ENCODE measurements at places on chromosomes 12 and 14.
A peak's percentile ranks its signal among the peaks of the same experiment; 100 is the strongest.

GRCh38 chr12:32788405-32788804 lies 32.7 kb upstream of the YARS2 start:
- no peak for DNase-seq

DNA sequence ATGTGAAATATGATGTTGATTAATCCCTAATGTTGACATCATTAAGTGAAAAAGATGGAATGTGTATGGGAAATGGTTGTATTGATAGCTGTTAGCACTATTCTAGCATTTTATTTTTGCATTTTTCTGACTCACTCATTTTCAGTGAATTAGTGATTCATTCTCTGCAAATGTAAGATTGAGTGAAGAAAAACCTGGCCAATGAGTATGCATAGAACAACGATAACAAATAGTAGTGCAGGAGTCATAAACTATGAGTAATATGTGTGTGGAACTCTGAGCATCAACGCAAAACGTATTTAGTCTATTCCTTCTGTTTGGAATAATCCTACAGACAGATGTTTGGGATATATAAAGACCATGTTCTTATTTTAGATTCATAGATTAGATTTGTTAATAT lies 76.3 kb upstream of the RTL1 start:
- peak; percentile 11 for DNase-seq

- DNase-seq, result no peak
Observed at GRCh38 chr12:31599053-31599452, 8.1 kb upstream of the DENND5B start.

DNA sequence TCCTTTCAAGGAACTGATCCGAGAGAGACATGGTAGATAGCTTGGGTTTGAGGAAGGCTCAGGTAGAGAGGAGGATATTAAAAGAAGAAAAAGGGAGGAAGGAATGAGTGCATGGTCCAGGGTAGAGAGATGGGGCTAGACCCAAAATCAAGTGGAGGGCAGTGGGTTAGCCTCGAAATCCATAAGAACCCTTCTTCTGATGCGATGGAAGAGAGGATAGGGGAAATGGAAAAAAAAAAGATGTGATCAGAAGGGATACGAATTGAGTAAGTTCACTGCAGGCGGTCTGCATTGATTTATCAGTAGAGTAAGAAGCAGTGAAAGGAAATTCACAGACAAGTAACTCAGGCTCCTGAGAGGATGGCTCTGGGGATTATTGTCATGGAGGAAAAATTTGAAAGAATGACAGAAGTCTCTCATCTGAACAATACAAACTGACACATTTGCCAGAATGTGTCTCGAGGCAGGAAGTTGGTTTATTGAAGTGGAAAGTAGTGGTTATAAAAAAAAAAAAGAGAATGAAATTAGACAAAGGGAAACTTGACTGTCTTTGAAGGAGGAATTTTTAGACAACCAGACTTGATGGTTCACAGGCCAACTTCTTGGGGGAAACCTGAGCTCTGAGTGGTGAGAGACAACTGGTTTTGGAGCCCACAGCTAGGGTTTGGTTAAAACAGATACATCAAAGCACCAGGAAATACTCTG lies 10.2 kb downstream of the PPFIBP1 start:
- DNase-seq, result no peak

- DNase-seq, result peak; percentile 5
Observed at GRCh38 chr14:76257111-76257803, 105.5 kb downstream of the GPATCH2L start.

- DNase-seq, result no peak
Observed at GRCh38 chr14:48350971-48351370, 675.6 kb upstream of the MDGA2 start.

- peak; percentile 57 for DNase-seq
Observed at GRCh38 chr12:131825146-131825892, 2.9 kb upstream of the MMP17 start.

GRCh38 chr12:115072712-115073111 lies 388.7 kb upstream of the TBX3 start:
- DNase-seq, result no peak

- DNase-seq, result no peak
Observed at GRCh38 chr12:6791931-6792520, 2.7 kb downstream of the CD4 start.

DNA sequence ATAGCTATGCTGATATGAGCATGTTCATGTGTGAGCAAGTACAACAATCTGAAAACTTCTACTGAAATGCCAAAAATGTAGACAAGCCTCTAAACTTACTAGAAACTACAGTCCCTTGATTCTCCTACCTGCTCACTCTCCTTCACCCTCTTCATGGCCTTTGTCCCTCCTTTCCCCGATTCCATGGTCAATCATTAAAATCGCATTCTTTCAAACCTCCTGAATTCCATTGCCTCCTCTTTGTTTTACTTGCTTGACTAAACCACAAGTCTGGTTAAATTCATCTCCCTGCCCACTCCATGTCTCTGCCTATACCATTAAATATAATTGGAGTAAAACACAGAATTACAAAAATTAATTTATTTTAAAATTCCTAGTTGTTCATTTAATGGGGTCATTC lies 33.0 kb upstream of the SSTR1 start:
- no peak for DNase-seq

GRCh38 chr14:54652188-54652587 lies 85.3 kb downstream of the SAMD4A start:
- peak; percentile 96 for DNase-seq

- no peak for DNase-seq
Observed at GRCh38 chr12:104709692-104710435, 248.2 kb downstream of the SLC41A2 start.

GRCh38 chr12:105399428-105400081 lies 69.1 kb downstream of the C12orf75 start:
- no peak for DNase-seq

DNA sequence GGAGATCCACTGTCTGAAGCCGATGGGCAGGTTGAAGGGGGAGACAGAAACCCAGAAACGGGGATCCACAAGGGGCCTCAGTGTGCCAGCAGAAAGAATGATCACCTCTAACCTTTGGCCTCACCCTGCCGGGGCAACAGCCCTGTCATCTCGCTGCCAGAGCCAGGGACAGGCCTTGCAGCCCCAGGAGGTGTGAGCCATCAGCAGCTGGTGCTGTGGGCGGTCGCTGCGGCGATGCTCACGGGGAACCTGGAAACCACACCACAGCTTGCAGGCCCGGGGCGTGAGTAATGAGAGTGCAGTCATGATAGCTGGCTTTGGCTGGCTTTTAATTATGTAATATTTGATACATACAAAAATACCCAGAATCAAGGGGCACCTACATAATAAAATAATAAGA lies 4.7 kb upstream of the TTC7B start:
- DNase-seq, result no peak

DNA sequence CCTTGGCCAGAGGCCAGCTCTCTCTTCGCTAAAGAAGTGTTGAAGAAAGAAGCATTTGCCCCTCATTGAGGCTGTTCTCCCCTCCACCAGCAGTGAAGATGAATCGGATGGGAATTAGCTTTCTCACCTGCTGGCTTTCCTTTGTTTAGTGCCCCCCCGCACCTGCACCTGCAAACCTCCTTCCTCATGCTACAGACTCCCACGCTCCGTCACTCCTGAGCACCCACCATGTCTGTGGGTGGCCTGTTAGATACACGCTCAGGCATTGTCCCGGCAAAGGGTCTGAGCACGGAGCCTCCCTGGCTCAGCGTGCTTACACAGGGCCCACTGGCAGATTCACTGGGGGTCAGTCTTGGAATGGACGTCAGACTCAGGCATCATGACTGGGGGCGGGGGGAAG lies 121.6 kb downstream of the GLT1D1 start:
- DNase-seq, result no peak

- DNase-seq, result no peak
Observed at GRCh38 chr12:124392271-124392666, 97.4 kb downstream of the RFLNA start.

DNA sequence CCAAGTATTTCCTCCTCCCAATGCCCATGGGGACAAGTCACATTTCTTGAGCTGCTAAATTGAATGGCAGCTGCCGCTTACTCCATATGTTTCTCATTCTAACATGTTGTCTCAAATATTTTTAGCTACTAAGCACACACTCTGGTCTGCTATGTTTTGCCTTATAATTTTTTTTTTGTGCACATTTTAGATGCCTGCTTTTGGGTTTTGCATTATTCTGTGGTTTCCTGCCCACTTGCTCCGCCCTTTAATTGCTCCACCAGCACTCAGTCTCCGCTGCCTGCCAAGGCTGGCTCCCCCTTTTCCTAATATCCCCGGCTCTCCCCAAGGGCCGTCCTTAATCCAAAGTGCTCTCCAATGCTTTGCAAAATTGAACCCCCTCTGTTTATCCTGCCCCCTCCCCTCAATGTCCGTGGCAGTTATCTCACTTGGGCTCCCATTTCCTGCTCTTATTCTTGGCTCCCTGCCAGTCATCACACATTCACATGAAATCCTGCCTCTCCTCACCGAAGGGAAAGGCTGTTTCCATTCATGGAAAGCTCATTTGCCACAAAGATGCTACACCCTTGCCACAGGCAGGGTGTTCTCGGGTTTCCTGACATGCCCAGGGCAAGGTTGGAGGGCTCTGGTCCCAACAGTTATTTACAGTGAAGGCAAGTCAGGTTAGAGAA lies 79.4 kb downstream of the C12orf75 start:
- peak; percentile 16 for DNase-seq

GRCh38 chr12:116415408-116416108 lies 138.1 kb upstream of the MED13L start:
- no peak for DNase-seq

DNA sequence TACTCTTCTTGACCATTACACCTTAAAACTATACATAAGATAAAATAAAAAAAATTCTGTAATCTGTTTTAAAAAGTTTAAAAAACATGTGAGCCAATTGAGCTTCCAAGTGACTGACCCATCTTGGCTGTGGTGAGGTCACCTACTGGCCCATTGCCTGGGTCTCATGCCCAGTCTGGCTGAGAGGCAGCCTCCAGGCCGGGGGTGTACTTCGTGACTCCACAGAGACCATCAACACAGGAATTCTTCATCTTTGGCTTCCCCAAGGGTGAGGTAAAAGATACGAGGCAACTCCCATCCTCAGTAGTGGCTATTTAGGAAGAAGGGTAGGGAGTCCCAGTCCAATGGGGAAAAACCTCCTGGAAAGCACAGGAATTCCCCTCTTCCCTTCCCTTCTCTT lies 113.2 kb downstream of the APAF1 start:
- no peak for DNase-seq

GRCh38 chr14:74518221-74518620 lies 24.7 kb downstream of the ISCA2 start:
- DNase-seq, result no peak

DNA sequence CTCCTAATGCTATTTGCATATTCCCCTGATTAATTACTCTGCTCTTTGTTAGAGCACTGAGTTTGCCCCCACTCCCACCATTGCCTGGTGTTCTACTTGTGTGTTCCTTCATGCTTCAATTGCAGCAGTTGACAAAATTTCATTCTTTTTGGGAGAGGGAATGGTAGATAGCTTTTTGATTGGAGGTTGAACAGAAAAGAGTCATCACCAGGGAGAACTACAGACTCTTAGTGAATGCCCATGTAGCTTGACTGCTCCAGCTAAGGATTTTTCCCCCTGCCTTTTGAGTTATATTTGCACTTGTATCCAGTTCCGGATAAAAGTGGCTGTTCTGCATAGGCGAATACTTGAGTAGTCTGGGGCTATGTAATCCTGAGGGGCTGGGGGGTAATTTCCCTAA lies 183.9 kb downstream of the ETNK1 start:
- DNase-seq, result no peak

- DNase-seq, result no peak
Observed at GRCh38 chr14:99040052-99040451, 231.9 kb downstream of the BCL11B start.

DNA sequence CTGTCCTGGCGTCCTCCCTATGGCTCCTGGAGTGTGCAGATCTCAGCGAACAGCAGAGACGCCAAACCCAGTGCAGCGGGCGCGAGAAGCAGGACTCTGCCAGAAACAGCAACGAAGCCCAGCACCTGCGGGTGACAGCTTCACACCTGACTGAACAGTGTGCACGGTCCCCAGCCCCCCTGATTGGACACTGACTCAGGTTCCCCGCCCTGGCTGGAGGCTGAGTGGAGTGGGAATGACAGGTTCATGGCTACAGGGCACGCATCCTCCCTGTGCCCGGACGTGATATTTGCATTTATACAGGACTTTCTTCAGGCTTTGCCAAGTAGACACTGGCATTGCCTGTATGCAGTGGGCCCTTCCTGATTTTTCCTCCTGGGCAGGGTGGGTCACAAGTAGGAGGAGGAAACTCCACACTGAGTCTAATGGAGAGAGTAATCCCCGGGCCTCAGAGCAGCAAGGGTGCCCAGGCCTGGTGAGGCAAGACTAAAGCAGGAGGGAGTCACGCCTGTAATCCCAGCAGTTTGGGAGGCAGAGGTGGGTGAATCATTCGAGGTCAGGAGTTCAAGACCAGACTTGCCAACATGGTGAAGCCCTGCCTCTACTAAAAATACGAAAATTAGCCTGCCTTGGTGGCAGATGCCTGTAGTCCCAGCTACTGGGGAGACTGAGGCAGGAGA lies 71.6 kb downstream of the ASCL4 start:
- DNase-seq, result no peak

GRCh38 chr12:20368651-20369304 lies 441 bp downstream of the PDE3A start:
- no peak for DNase-seq

GRCh38 chr12:97235102-97235501 lies 227.5 kb upstream of the RMST start:
- no peak for DNase-seq

- no peak for DNase-seq
Observed at GRCh38 chr12:75447691-75448393, 32.7 kb upstream of the GLIPR1 start.

DNA sequence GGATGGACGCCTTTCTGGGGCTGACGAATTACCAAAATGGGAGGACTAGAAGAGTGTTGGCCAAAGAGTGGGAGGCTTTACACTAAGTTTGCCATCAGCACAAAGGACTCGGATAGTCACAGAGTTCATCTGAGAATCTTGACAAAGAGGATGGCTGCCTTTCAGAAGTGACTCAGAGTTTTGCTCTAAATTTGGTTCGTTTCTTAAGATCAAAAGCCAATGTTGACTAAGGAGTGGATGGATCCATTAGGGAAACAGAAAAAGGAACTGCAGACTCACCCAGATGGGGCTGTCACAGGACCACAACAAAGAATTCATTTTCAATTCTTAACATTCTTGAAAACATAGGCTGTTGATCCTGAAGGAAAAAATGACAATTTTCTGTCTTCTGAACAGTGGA lies 81.3 kb upstream of the DUSP6 start:
- no peak for DNase-seq
